ENCODE measurements at places on chromosomes 2 and 18. TPM values are rescaled to one million over a fixed set of nuclear protein-coding genes. Genes with fewer than 3 reads are reported as not detected.

The PRPF40A gene
- total RNA-seq: 140 TPM

The CFLAR gene
- 310 TPM for total RNA-seq

The RASGRP3 gene
- total RNA-seq: 13.9 TPM

The LIMS3 gene
- 0.59 TPM for total RNA-seq

The OLA1 gene
- total RNA-seq: 75.2 TPM

The TGIF1 gene
- total RNA-seq: 11.6 TPM

The MSGN1 gene
- total RNA-seq: not detected

The KCNE4 gene
- total RNA-seq: not detected

The CHRNG gene
- not detected for total RNA-seq

The CDH19 gene
- not detected for total RNA-seq

The COL4A4 gene
- not detected for total RNA-seq

The MRO gene
- not detected for total RNA-seq

The PIEZO2 gene
- not detected for total RNA-seq

The NEB gene
- total RNA-seq: 0.12 TPM

The LINC00305 gene
- total RNA-seq: not detected

The TUBA3E gene
- not detected for total RNA-seq

The ABHD1 gene
- total RNA-seq: 0.24 TPM

The GULP1 gene
- total RNA-seq: not detected

The INO80D gene
- total RNA-seq: 34.1 TPM

The NT5DC4 gene
- total RNA-seq: not detected

The BOLL gene
- not detected for total RNA-seq

The IAH1 gene
- total RNA-seq: 60.7 TPM

The SKOR2 gene
- not detected for total RNA-seq

The COLEC11 gene
- total RNA-seq: not detected

The PLEK gene
- 3.9 TPM for total RNA-seq

The CD8B2 gene
- total RNA-seq: 0.15 TPM

The WDR54 gene
- total RNA-seq: 60.2 TPM

The ACMSD gene
- total RNA-seq: not detected
